ENCODE measurements at places on chromosomes 3 and 15. TPM values are rescaled to one million over a fixed set of nuclear protein-coding genes. Genes with fewer than 3 reads are reported as not detected.

The PIF1 gene
- 1.7 TPM for total RNA-seq

The LNP1 gene
- total RNA-seq: 2.6 TPM

GRCh38 chr3:108301695-108302404 is 5.5 kb downstream of the HHLA2 start:
- no peak for DNase-seq
- no peak overlapping the region for H3K4me3 ChIP-seq
- H3K36me3 ChIP-seq: no peaks in the 10 kb centered on the region
- no peak overlapping the region for H3K27ac ChIP-seq

GRCh38 chr3:68912376-68912775 is 20.0 kb downstream of the TAFA4 start:
- no peaks in the 10 kb centered on the region for H3K36me3 ChIP-seq
- DNase-seq: no peak
- no peaks in the 10 kb centered on the region for H3K4me1 ChIP-seq

GRCh38 chr3:154112146-154112852 is 8.9 kb upstream of the ARHGEF26 start:
- H3K4me1 ChIP-seq: no peaks in the 10 kb centered on the region
- no peak for DNase-seq
- no peaks in the 10 kb centered on the region for H3K36me3 ChIP-seq
- peaks cover 5% of the 10 kb centered on the region for H3K27me3 ChIP-seq
- H3K27ac ChIP-seq: no peak overlapping the region
- H3K4me3 ChIP-seq: no peak overlapping the region
